ENCODE measurements at places on chromosomes 2 and 18.

GRCh38 chr2:178392215-178392614 is 58.8 kb downstream of the PRKRA start:
- DNase-seq: no peak

- no peak for DNase-seq
Observed at GRCh38 chr2:70552501-70553333, 909 bp downstream of the TGFA start.

DNA sequence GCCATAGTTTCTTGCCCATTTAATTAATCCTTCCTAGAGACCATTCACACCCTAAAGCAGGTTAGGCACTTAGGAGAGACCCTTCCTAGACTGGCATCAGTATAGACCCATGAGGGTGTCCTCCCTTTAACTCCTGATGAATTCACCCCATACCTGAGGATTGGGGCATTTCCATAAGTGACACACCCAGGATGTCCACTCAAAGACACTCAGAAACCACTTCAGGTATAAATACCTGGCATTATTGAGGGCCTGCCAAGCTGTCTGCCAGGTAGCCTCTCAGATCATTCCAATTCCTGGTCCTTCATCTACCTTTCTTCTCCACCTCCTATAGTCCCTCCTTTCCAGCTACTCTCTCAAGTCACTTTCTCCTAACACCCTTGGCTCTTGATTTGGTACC is 57.5 kb upstream of the SLC14A2 start:
- DNase-seq: no peak

DNA sequence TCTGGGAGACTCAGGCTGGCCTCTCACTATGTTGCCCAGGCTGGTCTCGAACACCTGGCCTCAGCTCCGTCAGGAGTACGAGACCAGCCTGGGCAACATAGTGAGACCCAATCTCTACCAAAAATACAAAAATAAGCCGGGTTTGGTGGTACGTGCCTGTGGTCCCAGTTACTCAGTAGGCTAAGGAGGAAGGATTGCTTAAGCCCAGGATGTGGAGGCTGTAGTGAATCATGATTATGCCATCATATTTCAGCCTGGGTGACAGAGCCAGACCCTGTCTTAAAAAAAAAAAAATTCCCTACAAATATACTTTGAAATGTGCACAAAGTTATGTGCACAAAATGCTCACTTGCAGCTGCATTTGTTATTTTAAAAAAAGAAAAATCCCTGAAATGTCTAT is 26.3 kb upstream of the AGAP1 start:
- DNase-seq: no peak

DNA sequence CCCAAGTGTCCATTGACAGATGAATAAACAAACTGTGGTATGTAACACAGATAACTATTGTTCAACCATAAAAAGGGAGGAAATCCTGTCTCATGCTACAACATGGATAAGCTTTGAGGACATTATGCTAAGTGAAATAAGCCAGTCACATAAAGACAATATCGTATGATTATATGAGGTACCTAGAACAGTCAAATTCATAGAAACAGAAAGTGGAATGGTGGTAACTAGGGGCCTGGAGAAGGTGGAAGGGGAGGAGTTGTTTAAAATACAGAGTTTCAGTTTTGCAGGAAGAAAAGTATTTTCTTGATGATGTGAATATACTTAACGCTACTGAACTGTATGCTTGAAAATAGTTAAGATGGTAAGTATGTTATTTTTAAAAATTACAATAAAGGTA is 304.6 kb upstream of the CXCR4 start:
- DNase-seq: no peak

DNA sequence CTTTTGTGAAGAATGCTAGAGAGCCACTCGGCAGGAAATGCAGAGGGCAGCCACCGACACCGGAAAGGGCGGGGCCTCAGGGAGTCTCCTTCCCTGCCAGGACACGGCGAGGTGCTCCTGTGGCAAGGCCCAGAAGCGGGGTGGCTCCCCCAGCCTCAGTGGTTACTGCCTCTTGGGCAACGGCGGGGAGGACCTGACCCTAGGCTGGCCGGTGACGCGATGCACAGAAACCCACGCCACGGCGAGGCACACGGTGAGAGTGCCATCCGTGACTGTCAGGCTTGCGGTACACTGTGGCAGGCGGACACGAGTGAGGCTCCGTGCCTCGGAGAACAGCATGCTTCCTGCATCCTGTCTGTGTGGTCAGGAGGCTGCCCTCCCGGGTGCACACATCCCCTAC is 47.8 kb downstream of the ZAP70 start:
- DNase-seq: no peak

DNA sequence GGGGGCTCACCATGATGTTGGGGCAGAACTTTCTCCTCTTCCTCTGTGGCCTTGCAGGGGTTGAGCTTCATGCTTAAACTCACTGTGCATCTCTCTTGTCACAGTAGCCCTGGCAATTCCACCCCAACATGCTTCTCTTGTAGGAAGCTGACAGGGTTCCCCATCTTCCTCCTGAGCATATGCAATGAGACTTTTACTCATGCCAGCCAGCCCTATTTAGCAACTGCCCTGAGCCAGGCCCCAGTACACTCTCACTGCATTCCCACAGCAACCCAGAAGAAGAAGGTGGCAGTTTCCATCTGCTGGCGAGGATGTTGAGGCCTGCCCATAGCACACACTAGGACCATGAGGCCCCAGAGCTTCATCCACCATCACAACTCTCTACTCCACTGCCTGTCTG is 72.2 kb upstream of the TEX51 start:
- no peak for DNase-seq
